ENCODE measurements at places on chromosomes 4 and X.

GRCh38 chr4:57083090-57083489 is 27.1 kb downstream of the IGFBP7 start:
- H3K27ac ChIP-seq, result peak overlapping the region; percentile 3
- H3K36me3 ChIP-seq, result peaks cover 13% of the 10 kb centered on the region
- H3K4me1 ChIP-seq, result peaks cover 43% of the 10 kb centered on the region
- no peak overlapping the region for H3K4me3 ChIP-seq
- no peaks in the 10 kb centered on the region for H3K27me3 ChIP-seq

GRCh38 chr4:153728660-153729059 is 31.2 kb downstream of the RNF175 start:
- no peak overlapping the region for H3K27ac ChIP-seq
- no peaks in the 10 kb centered on the region for H3K36me3 ChIP-seq
- peaks cover 4% of the 10 kb centered on the region for H3K27me3 ChIP-seq
- no peak overlapping the region for H3K4me3 ChIP-seq
- H3K4me1 ChIP-seq, result peaks cover 3% of the 10 kb centered on the region

- no peak overlapping the region for H3K4me3 ChIP-seq
- no peaks in the 10 kb centered on the region for H3K36me3 ChIP-seq
- H3K27me3 ChIP-seq, result no peaks in the 10 kb centered on the region
- peak overlapping the region; percentile 30 for H3K27ac ChIP-seq
- DNase-seq, result no peak
Observed at GRCh38 chrX:69314436-69315348, 149.4 kb upstream of the PJA1 start.

DNA sequence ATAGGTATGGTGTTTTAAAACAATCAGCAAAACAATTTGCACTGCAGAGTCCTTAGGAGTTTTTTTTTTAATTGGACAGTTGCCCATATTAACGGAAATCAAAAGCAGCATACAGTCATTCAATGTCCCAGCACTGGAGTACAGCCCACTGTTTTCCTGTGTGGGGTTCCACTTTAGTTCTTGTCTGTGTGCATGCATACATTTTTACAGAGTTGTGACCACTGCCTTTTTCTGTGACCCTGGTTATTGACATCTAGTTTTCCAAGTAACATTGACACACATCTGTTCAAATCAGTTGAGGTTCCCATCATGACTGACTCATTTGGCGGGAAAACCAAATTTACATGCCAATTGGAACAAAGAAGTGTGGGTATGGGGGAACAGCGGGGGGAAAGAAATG is 83.3 kb downstream of the HPRT1 start:
- H3K4me3 ChIP-seq, result no peak overlapping the region
- no peak for DNase-seq
- H3K36me3 ChIP-seq, result peaks cover 3% of the 10 kb centered on the region
- peaks cover 11% of the 10 kb centered on the region for H3K27me3 ChIP-seq

DNA sequence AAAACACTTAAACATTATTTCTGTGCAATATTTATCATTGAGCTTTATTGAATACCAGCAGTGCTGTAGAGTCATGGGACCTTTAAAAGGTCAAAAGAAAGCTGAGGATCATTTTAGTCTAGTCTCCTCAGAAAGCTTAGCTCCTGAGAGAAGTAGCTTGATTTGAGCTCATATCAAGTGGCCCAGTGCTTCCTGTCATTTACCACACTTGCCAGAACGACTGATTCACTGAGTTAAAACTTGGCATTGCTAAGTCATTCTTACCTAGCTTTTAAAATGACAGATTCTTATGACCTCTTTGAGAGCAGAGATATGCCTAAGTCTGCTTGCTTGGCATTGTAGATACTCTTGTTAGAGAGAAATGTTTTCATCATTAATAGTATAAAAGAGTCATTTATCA is 15.2 kb downstream of the SEPTIN11 start:
- peaks cover 4% of the 10 kb centered on the region for H3K36me3 ChIP-seq
- H3K27ac ChIP-seq, result no peak overlapping the region
- H3K4me3 ChIP-seq, result no peak overlapping the region
- no peaks in the 10 kb centered on the region for H3K4me1 ChIP-seq
- H3K27me3 ChIP-seq, result no peaks in the 10 kb centered on the region

GRCh38 chr4:109755656-109756055 is 25.8 kb upstream of the PLA2G12A start:
- DNase-seq, result no peak
- H3K36me3 ChIP-seq, result peaks cover 49% of the 10 kb centered on the region
- H3K4me1 ChIP-seq, result no peaks in the 10 kb centered on the region

- H3K27me3 ChIP-seq, result no peaks in the 10 kb centered on the region
- no peaks in the 10 kb centered on the region for H3K36me3 ChIP-seq
- H3K27ac ChIP-seq, result no peak overlapping the region
- no peaks in the 10 kb centered on the region for H3K4me1 ChIP-seq
- no peak overlapping the region for H3K4me3 ChIP-seq
Observed at GRCh38 chr4:189771696-189772361, 168.8 kb upstream of the FRG1 start.

DNA sequence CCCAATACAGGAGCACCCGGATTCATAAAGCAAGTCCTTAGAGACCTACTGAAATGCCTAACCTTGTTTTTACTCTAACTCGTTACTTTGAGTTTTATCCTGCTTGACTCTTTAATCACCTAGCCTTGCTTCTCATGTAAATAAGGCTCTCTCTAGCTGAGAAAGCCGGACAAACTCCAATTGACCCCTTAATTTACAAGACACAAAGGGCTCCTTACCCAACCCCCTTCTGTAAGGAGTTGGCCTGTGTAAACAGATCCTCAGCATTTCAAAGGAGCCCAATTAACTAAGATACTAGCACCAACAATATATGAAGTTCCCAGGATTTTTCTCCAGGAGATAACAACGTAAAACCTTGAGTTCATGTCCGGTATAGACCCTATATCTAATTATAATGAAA is 61.7 kb downstream of the CT47B1 start:
- no peak for DNase-seq
- no peak overlapping the region for H3K27ac ChIP-seq

DNA sequence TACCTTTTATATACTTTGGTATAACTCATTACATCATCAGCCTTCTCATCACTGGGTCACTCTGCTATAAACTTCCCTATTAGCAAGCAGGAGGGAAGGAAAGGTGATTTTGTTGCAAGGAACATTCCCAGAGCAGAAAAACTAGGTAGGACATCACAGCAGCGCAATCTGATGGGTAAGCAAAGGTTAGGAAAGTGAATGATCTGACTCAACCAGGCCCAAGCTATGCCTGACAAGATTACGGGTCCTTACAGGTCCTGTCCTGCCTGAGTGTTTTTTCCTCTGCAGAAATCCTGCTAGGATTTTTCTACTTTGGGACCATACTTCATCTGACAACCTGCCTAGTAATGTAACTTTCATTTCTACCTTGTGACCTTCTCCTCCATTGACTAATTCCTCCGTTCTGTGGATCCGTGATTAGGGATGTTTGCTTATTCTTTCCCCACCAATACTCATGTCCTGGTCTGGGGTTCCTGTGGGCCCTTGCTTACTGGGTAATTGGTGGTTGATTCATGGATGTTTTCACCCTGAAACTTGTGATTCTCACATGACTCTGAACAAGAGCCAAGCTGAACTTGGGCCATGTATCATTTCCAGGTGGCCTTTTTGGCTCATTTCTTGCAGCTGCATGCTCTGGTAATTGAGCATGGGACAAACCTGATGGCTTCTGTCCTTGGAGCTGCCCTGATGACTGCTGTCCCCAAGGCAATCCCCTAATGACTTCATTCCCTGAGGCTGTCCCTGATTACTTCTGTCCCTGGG is 111.9 kb upstream of the KIT start:
- no peak overlapping the region for H3K4me3 ChIP-seq
- no peak for DNase-seq
- peaks cover 21% of the 10 kb centered on the region for H3K4me1 ChIP-seq
- no peak overlapping the region for H3K27ac ChIP-seq
- peaks cover 1% of the 10 kb centered on the region for H3K27me3 ChIP-seq

- H3K36me3 ChIP-seq, result no peaks in the 10 kb centered on the region
- no peak overlapping the region for H3K27ac ChIP-seq
- DNase-seq, result no peak
- no peak overlapping the region for H3K4me3 ChIP-seq
- peaks cover 9% of the 10 kb centered on the region for H3K4me1 ChIP-seq
- no peaks in the 10 kb centered on the region for H3K27me3 ChIP-seq
Observed at GRCh38 chrX:118062048-118062789, 54.4 kb downstream of the KLHL13 start.

DNA sequence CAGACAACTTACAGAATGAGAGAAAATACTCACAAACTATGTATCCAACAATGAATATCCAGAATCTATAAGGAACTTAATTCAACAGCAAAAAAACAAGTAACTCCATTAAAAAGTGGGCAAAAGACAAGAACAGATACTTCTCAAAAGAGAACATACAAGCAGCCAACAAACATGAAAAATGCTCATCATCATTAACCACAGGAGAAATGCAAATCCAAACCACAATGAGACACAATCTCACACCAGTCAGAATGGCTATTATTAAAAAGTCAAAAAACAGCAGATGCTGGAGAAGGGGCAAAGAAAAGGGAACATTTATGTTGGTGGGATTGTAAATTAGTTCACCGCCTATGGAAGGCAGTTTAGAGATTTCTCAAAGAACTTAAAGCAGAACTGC is 150.3 kb downstream of the FGF16 start:
- DNase-seq, result no peak
- no peaks in the 10 kb centered on the region for H3K27me3 ChIP-seq
- no peaks in the 10 kb centered on the region for H3K4me1 ChIP-seq
- H3K36me3 ChIP-seq, result peaks cover 25% of the 10 kb centered on the region
- peak overlapping the region; percentile 59 for H3K27ac ChIP-seq
- no peak overlapping the region for H3K4me3 ChIP-seq

GRCh38 chrX:22012931-22013330 is 19.2 kb upstream of the PHEX start:
- no peak overlapping the region for H3K4me3 ChIP-seq
- H3K36me3 ChIP-seq, result peaks cover 14% of the 10 kb centered on the region
- DNase-seq, result no peak
- no peak overlapping the region for H3K27ac ChIP-seq

DNA sequence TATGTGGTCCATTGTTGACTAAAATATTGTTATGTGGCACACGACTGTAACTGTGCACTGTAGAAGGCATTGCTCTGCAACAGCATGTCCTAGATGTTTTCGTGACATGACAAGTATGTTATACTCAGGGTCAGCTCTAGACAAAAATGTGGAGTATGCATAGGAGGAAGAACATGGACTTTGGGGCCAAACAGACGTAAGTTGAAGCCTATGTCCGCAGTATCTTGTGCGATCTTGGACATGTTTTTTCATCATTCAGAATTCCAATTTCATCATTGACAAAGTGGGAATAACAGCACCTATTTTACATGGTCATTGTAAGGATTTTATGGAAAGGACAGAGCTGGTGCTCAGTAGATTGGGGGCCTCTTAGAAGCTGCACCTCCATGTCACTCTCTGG is 27.7 kb upstream of the PROM1 start:
- no peak overlapping the region for H3K27ac ChIP-seq
- H3K4me3 ChIP-seq, result no peak overlapping the region
- no peaks in the 10 kb centered on the region for H3K36me3 ChIP-seq
- peaks cover 49% of the 10 kb centered on the region for H3K27me3 ChIP-seq
- H3K4me1 ChIP-seq, result no peaks in the 10 kb centered on the region
- no peak for DNase-seq

DNA sequence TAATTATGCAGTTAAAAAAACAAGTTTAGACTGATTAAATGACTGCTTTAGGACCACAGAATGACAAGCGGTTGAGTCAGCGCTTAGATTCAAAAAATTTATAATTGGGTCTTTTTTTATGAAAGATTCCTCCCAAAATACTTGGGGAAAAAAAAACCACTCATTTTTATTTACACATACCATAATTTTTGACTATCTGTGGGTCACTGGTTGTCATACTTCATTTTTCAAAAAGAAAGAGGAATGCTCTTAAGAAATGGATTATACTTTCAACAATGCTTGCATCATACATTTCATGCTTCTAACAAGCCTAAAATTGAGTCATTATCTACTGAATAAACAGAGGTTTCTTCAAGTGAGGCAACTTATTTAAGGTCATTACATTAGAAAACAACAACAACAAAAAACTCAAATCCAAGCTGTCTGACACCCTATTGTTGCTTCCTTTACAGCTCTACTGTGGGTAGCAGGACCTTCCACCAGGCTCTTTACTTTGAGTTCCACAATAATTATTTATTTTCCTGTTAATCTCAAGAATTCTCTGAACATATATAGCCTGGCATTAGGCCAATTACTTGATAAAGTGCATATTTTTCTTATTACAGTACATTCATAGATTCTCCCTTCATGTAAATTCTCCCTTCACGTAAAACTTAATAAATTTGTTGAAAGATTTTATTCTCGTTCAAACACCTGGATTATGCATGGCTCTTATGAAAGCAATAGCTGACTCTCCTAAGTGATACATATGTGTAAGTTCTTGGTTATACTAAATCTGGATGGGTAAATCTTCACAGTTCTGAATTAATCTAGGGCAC is 445.5 kb downstream of the PCDH10 start:
- peak overlapping the region; percentile 49 for H3K27ac ChIP-seq
- no peak for DNase-seq
- H3K36me3 ChIP-seq, result no peaks in the 10 kb centered on the region
- H3K4me1 ChIP-seq, result peaks cover 23% of the 10 kb centered on the region
- H3K27me3 ChIP-seq, result no peaks in the 10 kb centered on the region
- no peak overlapping the region for H3K4me3 ChIP-seq

DNA sequence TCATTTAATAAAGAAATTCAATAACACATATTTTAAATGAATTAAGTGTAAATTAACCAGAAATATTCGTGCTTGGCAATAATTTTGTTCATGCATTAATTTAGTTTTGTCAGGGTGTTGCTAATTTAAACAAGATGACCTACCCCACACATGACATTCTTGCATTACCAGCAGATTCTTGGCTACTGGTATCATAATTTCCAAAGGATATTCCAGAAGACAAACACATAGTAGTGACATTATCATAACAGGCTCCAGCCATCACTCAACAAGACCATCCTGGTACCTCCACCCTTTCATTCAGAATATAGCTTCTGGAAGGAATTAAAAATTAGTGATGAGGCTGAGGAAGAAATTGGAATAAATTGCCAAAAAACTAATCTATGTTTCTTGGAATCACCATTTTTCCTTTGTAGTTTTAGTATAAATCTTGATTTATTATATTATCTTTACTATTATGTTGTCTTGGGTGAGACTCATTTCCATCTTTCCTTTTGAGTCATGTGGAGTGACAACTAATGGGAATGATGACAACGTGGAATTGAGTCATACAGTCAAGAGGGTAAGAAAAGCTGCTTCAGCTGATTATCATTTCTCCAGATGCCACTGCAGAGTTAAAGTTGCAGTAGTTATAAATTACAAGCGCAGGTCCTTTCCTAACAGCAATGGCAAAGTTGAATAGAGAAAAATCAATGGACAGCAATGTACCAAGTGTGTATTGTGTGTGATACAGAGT is 30.9 kb upstream of the HHIP start:
- H3K36me3 ChIP-seq, result no peaks in the 10 kb centered on the region
- no peak overlapping the region for H3K27ac ChIP-seq
- no peak for DNase-seq
- peaks cover 4% of the 10 kb centered on the region for H3K27me3 ChIP-seq
- H3K4me1 ChIP-seq, result no peaks in the 10 kb centered on the region

GRCh38 chr4:56028165-56028564 is 79.4 kb downstream of the CEP135 start:
- no peaks in the 10 kb centered on the region for H3K4me1 ChIP-seq
- DNase-seq, result no peak
- peaks cover 29% of the 10 kb centered on the region for H3K36me3 ChIP-seq

Measured in mesothelial cell of epicardium (in vitro differentiated cells).